ENCODE measurements at places on chromosomes 3 and 15.

- no peak for DNase-seq
Measured at GRCh38 chr15:32826685-32827084, 108.9 kb downstream of the GREM1 start.

DNA sequence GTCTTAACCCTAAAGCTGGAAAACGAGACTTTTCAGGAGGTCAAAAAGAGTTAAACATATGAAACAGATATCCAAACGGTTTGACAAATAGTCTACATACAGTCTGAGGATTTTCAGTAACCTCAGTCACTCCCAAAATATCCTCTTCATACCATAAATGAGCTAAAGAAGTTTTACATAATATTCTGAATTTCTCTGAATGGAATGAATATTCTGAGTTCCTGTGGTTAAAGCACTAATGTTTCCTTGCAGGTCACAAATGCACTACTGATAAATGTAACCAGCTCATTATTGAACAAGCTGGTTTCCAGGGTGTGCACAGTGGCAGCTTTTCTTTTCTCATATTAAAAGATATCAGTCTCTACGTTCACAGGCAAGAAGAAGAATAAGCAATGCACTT lies 137.4 kb upstream of the POU1F1 start:
- no peak for DNase-seq

DNA sequence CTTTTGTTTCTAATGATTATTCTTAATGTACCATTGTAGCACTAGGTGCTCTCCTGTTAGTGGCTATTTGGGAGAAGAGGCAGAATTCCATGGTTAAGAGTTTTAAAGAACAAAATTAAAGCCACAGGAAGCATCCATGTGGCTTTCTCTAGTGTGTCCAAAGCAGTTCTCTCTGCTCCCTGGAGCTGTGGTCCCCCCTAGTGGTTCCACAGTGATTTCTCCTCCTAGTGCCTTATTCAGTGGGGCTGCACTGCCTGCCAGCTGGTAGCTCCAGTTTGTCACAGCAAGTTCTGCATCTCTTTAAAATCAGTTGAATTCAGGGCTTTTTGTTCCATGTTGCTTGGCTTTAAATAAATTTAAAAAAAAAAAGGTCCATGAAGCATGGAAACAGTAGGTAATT lies 39.6 kb upstream of the FAM98B start:
- no peak for DNase-seq

- no peak for DNase-seq
Measured at GRCh38 chr3:48426944-48427629, 2.8 kb downstream of the PLXNB1 start.

- no peak for DNase-seq
Measured at GRCh38 chr15:98943601-98944151, 63.9 kb downstream of the PGPEP1L start.

DNA sequence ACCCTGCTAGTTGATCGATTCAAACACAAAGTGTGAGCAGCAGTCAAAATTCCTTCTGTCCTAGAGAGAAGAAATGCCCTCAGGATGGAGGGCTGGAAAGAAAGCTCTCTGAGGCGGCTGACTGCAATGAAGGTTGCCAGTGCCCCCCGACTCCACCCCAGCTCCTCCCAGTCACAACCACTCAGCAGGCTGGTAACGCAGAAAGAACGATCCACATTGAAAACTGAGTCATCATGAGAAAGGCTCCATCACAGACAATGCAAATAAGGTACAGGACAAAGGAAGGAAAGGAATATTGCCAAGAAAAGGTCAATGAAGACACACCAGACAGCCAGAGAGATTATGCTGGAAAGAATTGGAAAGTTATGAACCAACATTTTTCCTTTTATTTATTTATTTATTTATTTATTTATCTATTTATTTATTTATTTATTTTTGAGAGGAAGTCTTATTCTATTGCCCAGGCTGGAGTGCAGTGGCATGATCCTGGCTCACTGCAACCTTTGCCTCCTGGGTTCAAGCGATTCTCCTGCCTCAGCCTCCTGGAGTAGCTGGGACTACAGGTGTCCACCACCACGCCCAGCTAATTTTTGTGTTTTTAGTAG lies 17.4 kb upstream of the VGLL4 start:
- no peak for DNase-seq
